Cerebellar nuclear complex (tissue), 1 donor: ENCODE measurements at places on chromosomes 11 and 22.

DNA sequence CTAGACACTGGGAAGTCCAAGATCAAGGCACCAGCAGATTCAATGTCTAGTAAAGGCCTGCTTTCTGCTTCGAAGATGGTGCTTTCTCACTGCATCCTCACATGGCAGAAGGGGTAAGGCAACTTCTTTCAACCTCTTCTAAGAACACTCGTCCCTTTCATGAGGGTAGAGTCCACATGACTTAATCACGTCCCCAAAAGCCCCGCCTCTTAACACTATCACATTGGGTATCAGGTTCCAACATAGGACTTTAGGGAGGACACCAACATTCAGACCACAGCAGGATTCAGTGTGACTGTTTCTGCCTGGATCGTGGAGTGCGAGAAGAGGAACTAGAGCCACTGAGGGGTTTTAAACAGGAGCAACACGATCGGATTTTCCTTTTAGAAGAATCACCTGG is 3.7 kb upstream of the TIRAP start:
- no peak for DNase-seq

DNA sequence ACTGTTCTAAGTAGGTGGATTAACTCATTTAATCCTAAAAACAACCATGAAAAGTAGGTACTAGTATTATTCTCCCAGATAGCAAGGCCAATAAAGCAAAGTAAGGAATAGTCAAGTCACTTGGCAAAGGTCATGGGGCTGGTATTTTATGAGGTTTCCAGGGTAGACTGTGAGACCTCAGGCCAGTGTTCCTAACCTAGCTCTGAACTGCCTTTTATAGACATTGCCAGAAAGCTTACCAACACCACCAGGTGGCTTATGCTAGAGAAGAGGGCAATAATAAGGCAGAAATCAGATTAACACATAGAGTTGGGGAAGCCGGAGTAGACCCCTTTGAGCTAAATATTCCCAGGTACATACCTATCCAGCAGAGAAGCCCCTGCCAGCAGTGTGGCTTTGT is 490.9 kb upstream of the TENM4 start:
- DNase-seq = no peak

DNA sequence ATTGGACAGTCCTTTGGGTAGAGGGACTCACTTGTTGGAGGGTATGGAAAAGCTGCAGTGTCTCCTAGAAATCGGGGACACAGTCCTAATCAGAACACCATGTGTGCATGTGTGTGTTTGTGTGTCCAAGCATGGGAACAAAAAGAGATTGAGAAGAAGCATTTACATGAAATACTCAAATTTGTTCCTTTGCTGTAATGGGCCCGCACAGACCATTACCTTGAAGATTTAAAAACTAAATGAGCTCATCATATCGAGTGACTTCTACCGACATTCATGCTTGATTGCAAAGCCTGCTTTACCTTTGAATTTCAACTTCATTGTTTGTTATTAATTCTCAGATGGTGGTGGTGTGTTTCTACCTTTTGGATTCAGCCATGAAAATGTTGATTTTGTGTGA is 106.9 kb downstream of the ZBTB16 start:
- DNase-seq = no peak

DNA sequence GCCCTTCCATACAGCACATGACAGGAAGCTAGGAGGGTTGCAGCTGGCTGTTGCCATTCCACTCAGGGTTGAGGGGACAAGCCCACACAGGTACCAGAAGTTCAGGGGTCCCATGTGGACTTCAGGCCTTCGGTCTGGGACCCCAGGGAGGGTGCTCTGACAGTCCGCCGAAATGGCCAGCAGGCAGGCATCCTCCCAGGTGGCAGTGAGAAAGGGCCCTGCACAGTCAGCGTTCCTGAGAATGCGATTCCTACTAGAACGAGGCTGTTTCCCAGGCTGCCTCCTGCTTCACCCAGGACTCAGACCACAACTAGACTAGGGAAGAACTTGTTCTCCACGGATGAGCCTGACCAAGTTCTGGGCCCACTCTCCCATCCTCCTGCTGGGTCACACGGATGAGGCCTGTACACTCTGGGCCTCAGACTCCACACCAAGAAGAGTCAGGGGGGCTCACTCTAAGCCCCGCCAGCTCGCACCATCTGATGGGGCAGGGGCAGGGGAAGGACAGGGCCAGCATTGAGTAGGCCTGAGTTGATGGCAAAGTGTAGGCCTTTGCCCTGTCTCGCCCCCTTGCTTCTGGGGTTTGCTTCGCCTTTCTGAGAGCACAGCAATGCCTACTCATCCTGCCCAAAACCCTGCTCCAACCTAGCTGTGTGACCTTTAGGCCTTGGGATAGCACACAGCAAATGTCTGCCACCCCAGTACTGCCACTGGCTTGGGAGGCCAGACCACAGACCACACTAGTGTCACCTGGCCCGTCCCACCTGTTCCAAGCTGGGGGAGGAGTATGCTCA is 14.0 kb downstream of the KCNQ1OT1 start:
- DNase-seq = no peak

DNA sequence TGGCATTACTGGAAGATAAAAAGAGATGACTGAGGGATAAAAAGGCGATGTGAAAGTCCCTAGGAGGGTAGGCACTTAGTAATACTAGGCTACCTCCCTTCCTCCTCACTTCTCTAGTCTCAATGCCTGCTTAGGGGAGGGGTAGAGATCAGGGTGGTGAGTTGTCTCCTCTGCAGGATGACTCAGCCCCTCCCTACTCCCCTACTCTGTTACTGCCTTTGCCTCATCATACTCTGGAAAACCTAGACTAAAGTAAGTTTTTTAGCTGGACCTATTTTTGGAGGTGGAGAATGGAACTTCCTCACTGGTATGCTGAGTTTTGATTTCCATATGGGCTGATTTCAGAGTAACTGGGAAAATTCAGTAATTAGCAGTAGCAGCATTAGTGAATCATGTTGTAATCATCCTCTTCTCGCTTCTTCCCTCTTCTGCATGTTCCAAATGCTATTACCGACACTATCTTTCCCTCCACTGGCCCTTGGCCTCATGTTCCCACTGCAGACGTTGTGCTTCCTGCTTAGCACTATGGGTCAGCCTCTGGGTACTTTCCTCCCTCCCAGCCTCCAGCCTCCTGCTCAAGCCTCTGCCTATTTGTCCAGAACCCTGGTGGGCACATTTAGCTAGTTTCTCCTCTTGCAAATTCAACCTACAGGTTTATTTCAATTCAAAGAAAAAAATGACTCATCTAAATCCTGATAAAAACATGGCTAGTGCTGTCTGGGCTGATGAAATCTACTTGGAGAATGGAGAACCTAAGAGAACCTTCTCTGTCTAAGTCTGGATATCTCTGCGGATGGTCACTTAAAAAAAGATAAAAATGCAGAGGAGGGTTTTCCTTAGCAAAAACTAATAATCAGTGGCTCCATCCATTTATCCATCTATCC is 281.7 kb downstream of the ST3GAL4 start:
- no peak for DNase-seq

DNA sequence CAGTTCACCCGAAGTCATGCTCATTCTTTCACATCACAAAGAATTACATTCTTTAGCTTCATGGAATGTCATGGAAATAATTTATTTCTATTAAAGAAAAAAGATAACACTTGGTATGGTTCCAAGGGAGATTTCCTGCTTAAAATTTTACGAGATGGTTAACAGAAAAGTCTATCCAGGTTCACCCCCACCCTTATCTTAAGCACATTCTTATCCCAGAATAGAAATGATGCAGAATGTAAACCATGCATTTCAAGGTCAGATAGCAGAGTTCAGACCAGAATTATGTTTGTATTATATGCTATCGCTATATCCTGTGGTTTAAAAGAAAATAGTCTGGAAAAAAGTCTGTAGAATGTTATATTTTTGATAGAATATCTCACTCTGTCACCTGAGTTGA is 58.7 kb downstream of the GAS2 start:
- no peak for DNase-seq

- no peak for DNase-seq
These were observed 53.1 kb downstream of the MCM5 start for GRCh38 chr22:35452810-35453743.

- no peak for DNase-seq
These were observed 28.4 kb downstream of the RRP8 start for GRCh38 chr11:6574816-6575715.
